ENCODE measurements at places on chromosomes 3 and 15.

- no peak for DNase-seq
These were observed 110.5 kb upstream of the BFSP2 start for GRCh38 chr3:133289322-133289721.

GRCh38 chr3:13536432-13536831, 12.5 kb upstream of the FBLN2 start:
- no peak for DNase-seq

- DNase-seq: no peak
These were observed 115.4 kb downstream of the NEK10 start for GRCh38 chr3:27253831-27254230.

DNA sequence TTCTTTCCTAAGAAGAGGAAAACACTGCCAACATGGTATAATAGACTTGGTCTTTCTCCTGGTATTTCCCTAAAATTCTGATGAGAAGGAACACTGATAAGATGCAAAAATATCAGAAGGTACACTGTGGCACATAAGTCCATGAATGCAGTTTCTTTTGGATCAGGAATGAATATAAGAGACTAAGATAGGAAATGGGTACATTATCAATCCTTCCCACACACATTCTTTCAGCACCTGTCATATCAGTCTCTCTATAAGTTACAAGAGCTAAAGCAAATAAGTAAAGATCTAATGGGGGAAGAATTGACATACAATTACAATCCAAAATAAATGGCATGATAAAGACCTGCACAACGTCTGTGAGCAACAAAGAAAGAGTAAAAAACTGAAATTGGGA, 1101.0 kb downstream of the ROBO2 start:
- DNase-seq: no peak

DNA sequence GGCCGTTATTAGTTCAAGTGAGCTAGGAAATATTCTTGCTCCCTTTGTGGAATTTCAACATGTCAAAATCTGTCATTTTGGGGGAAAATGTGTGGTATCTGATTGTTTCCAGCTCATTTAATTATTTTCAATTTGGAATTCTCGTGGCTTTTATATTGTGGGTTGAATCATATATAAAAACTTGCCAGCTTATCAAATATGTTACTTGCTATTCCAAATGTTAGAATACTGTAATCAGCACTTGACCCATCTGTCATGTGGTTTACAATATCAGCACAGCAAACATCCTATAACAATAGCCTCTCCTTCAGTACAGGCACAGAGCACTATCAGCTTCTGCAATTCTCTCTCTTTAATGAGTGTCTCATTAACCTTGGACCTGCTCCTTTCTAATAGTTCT, 130.2 kb upstream of the FEZF2 start:
- DNase-seq: no peak

DNA sequence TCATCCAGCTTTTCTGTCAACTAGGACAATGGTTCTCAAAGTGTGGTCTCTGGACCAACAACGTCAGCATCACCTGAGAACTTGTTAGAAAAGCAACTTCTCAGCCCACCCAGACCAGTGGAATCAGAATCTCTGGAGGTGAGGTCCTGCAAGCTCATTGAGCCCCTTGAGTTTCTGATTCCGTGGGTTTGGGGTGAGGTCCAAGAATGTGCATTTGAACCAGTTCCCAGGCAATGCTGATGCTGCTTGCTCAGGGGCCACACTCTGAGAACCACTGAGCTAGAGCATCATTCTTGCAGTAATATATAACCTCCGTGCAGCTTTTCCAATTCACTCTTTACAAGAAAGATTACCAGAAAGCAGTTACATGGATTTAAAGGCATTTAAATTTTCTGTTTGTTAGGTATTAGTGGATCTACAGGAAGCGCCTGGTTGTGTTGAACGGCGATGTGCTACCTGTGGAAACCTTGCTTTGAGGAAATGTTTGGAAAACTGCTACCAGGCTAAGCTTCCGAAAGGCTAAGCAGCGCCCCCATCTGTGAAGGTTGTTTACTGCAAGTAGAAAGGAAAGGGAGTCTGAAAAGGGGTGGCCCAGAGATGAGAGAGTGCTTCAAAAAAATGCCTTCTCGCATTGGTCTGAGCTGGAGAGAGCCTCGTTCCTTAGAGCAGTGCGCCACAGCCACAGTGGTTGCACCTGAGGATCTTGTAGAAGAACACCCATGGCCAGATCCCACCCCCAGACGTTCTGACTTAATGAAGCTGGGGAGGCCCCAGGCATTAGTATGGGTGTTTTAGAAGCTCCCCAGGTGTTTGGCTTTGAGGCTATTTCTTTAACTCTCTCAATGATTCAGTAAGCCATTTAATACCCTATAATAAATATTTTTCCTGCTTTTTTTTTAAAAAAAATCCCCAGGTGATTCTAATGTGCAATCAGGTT, 50.0 kb downstream of the RLBP1 start:
- DNase-seq: peak; percentile 27

DNA sequence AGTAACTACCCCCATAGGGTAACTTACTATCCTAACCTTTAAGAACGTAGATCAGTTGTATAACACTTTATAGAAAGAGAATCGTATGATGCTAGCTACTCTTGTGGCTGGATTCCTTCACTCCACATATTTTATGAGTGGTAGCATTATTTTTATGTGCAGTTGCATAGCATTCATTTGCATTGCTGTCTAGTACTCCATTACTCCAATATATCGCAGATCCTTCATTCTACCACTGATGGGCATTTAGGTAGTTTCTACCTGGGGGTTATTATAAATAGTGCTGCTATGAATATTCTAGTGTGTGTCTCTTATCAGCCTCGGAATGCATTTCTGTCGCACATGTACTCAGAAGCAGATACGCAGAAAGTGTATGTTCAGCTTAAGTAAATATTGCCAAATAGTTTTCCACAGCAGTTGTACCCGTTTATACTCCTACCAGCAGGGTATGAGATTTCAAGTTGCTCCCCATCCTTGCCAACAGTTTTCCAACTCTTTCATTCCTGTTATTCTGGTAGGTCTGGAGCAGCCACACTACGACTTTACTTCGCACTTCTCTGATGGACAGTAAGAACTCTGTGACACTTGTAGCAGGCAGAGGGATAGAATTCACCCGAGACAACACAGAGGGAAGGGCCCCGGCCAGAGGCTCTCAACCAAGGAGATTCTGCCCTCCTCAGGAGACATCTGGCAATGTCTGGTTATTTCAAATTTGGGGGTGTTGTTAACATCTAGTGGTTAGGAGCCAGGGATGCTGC, 9.8 kb upstream of the VGLL4 start:
- DNase-seq: no peak

DNA sequence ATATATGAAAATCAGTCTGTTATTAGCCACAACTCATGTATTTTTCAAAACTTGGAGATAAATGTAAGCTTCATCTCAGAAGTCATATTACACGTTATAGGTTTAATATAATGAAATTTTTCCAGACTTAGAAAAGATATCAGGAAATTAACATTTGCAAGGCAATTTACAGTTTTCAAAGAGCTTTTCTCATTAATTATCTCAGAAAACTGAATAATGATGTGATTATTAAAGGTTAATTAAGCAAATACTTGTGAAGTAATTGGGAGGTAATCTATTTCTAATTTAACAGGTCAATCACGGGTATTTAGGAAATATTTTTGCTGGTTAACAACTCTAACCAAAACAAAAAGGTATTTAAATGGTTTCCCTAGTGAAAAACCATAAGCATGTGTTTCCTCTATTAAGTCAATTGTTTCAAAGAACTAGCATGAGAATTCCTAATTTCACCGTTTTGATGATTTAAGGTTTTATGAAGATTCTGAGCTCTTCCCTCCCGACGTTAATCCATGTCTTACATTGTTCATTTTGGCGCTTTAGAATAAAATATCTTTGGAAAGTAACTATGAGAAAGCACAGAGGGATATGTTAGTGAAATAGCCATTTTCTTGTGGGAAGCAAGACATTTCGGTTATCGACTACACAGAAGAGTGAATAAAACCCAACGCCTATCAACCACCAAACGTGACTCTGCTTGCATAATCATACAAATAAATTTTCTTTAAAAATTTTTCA, 1.5 kb upstream of the NEO1 start:
- DNase-seq: no peak

- no peak for DNase-seq
These were observed 79.9 kb downstream of the MYH15 start for GRCh38 chr3:108430540-108430939.

DNA sequence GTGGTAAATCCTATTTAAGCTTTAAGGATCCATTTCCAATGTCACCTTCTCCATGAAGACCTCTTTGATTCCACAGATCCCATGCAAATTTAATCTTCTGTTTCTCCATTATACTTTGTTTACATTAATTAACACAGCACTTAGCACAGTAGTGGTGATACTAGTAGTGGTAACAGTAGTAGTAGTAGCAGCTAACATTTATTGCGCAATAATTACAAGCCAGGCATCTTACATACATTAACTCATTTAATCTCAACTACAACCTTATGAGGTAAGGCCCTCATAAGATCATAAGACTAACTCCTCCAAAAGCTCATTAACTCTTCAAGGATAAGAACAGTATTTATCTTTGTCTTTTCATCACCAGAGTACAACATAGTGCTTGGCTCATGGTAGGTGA, 54.8 kb upstream of the FSIP1 start:
- no peak for DNase-seq

GRCh38 chr3:127732303-127732702, 59.6 kb downstream of the ABTB1 start:
- DNase-seq: no peak

DNA sequence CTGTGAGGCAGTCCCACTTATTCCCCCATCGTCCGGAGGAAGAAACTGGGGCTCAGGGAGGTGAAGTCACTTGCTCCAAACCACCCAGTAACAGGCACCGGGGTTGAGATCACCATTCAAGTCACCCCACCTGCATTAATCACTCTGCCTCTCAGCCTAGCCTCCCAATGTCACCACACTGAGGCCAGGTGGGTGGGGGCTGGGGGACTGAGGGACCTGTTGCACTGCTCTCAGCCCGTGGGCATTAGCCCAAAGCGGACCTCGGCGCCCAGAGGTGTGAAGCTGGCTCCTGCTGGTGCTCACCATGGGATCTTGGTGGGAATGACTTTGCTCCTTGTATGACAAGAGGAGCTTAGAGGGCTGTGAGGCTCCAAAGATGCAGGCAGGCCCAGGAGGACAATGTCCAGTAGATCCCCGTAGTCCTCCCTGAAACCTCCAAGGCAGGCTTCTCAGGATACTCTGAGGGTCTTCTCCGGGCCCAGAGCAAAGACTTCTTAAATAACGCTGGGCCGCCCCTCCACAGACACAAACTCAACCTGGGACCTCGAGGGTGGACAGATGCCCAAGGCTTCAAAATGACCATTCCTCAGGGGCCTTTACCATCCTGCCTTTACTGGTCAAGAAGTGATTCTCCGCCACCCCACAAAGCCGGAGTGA, 1.7 kb downstream of the NT5DC2 start:
- no peak for DNase-seq
